Mucosa of descending colon (tissue), 3 donors: ENCODE measurements at places on chromosomes 11 and 22. TPM values are rescaled to one million over a fixed set of nuclear protein-coding genes. Genes with fewer than 3 reads are reported as not detected.

The RFPL1 gene
- not detected for total RNA-seq

The CASP1 gene
- 152 TPM for total RNA-seq

The PLA2G6 gene
- total RNA-seq: 28.5 TPM

The KCNK4 gene
- not detected for total RNA-seq

The OR8D1 gene
- not detected for total RNA-seq

The ENTHD1 gene
- total RNA-seq: not detected

The LBHD1 gene
- 10.6 TPM for total RNA-seq

The ABCG4 gene
- 0.85 TPM for total RNA-seq

The LRP5 gene
- total RNA-seq: 113 TPM

The MMP10 gene
- total RNA-seq: not detected

The RTCB gene
- 73.1 TPM for total RNA-seq

The TSSK2 gene
- total RNA-seq: not detected

The APOL1 gene
- 68.5 TPM for total RNA-seq
